Lung microvascular endothelial cell (primary cell): ENCODE measurements at places on chromosomes 4 and X. TPM values are rescaled to one million over a fixed set of nuclear protein-coding genes. Genes with fewer than 3 reads are reported as not detected.

SHROOM4 gene
- total RNA-seq = 22.9 and 27.6 TPM in 2 replicates

GPRASP3 gene
- 2.6 and 4.4 TPM in 2 replicates for total RNA-seq

CT55 gene
- total RNA-seq = not detected in 2 replicates

NPY2R gene
- not detected in 2 replicates for total RNA-seq

FAT4 gene
- 40.3 and 51.8 TPM in 2 replicates for total RNA-seq

GRIPAP1 gene
- total RNA-seq = 12.4 and 19.6 TPM in 2 replicates

GAGE12J gene
- total RNA-seq = not detected in 2 replicates

NDST3 gene
- total RNA-seq = 2.2 TPM in 1 of 2 replicates, not detected in the other

SCRG1 gene
- not detected in 2 replicates for total RNA-seq

RP2 gene
- 21.1 and 22.0 TPM in 2 replicates for total RNA-seq

TRO gene
- total RNA-seq = 1.1 and 3.8 TPM in 2 replicates

NLGN4X gene
- 0.22 and 0.40 TPM in 2 replicates for total RNA-seq

LARP1B gene
- 8.5 and 13.5 TPM in 2 replicates for total RNA-seq

ZDHHC15 gene
- total RNA-seq = not detected in 2 replicates

CLNK gene
- total RNA-seq = not detected in 2 replicates

MEPE gene
- not detected in 2 replicates for total RNA-seq

DNAJB14 gene
- total RNA-seq = 29.6 and 76.6 TPM in 2 replicates

OTC gene
- 0.22 and 1.2 TPM in 2 replicates for total RNA-seq

PDLIM5 gene
- total RNA-seq = 68.9 and 70.8 TPM in 2 replicates

RPS6KA6 gene
- 0.87 and 0.99 TPM in 2 replicates for total RNA-seq

PQBP1 gene
- total RNA-seq = 64.1 and 71.0 TPM in 2 replicates

TRPC5OS gene
- not detected in 2 replicates for total RNA-seq

MAML3 gene
- 4.0 and 4.8 TPM in 2 replicates for total RNA-seq

RASL11B gene
- total RNA-seq = under 0.01 TPM in 1 of 2 replicates, not detected in the other
